ENCODE measurements at places on chromosomes 7 and 10. TPM values are rescaled to one million over a fixed set of nuclear protein-coding genes. Genes with fewer than 3 reads are reported as not detected.

The PALD1 gene
- polyA plus RNA-seq, result 16.6 TPM

The WNT16 gene
- polyA plus RNA-seq, result not detected

The BUD31 gene
- polyA plus RNA-seq, result 67.8 TPM

DNA sequence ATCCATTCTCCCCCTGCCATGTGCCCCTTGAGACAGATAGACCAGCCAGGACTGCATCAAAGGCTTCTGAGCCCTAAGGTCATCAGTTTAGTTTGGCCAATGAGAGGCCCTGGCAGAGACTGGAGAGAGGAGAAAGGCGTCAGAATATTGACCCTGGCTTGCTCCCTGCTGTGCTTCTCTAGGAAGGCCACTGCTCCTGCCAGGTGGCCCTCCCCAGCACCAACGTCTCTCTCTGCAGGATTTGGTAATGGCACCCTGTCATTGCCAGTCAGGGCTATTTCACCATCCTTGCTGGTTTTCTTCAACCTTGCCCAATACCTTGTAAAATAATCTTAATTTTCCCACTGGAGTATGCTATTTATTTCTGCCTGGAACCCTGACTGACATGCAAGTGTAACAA is 38.8 kb upstream of the ZRANB1 start:
- no peak for DNase-seq

- no peak for DNase-seq
Observed at GRCh38 chr10:132043861-132044695, 21.7 kb upstream of the JAKMIP3 start.

GRCh38 chr7:133056370-133057238 is 25.3 kb downstream of the CHCHD3 start:
- no peak for DNase-seq

GRCh38 chr7:1103009-1103788 is 15.3 kb downstream of the GPER1 start:
- DNase-seq, result no peak
